ENCODE measurements at places on chromosomes 6 and 20.

GRCh38 chr6:3280866-3281465, 22.2 kb downstream of the PSMG4 start:
- no peak for DNase-seq

- DNase-seq: no peak
Measured at GRCh38 chr6:148565930-148566663, 180.7 kb upstream of the UST start.

- DNase-seq: no peak
Measured at GRCh38 chr6:5138995-5139827, 54.1 kb downstream of the PPP1R3G start.

- no peak for DNase-seq
Measured at GRCh38 chr6:9208966-9209365, 773.6 kb upstream of the SLC35B3 start.

DNA sequence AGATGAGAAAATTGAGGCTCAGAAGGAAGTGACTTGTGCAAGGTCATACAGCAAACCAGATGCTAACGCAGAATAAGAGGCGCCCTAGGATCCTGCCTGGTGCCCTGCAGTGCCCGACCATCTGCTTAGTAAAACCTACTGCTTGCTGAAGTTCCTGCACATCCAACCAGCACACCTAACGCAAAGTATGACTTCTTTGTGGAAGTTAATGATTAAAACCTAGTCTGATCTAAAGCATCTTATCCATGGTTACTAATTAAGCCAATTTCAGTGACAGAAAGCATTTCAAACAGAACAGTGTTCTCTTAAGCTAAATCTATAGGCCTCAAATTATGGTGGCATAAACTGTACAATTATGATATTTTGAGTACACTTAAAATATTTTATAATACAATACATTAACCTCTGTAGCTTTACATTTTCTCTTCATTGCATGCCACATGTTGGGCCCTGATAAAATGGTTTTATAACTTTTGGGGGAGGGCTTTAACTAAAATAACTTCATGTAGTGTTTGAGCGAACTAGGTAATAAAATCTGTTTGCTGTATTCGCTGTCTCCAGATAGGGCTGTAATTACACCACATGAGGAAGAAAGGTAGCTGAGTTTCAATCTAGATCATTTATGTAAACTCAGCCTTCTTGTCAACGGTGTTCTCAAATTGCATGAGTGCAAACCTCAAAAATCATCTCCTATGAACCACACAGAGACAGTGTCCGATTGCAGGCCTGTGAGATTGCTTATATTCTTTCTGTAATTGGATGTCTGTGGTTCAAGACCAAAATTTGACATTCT, 37.5 kb upstream of the BEND3 start:
- no peak for DNase-seq

DNA sequence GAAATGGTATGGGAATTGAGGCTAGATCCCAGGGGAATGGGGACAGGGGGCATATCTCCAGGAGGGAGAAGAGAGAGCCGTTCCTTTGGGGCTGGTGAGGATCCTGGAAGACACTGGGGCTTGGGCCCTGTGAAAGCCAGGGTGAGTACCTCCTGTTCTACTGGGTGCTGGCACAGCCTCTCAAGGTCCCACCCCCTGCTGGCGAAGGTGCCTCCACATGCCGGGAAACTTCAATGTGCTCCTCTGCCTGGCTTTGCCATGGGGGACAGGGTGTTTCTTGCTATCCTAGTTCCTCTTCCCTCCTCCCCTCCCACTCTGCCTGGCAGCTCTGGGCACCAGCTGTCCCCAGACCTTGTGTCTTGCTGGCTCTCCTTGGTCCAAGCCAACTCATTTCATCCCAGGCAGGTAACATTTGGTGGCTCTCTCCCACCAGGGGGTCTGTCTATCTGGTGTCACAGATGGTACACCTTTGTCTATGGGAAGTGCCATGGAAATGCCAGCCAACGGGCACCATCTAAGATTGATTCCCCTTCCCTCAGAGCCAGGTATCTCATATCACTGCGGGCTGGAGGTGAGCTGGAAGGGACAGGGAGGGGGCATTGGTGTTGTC, 56.8 kb downstream of the MDGA1 start:
- no peak for DNase-seq

DNA sequence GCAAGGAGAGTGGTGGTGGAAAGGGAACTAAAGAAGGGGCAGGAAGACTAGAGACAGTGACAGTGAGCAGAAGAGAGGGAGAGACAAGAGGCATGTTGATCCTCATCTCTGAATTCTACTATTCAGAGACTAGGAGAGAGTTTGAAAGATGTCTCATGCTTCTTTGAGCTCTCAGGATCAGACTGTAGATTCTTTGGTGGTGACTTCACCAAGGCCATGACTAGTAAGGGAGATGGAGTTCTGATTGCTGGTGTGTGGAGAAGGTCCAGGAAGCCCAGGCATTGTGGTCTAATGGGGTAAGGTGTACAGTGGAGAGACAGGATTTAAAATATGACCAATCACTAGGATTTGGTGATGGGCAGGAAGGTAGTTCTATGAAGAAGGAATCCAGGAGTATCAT, 713 bp downstream of the WFDC9 start:
- no peak for DNase-seq

GRCh38 chr6:139568151-139568955, 193.9 kb upstream of the CITED2 start:
- no peak for DNase-seq

- no peak for DNase-seq
Measured at GRCh38 chr20:433300-433975, 25.3 kb downstream of the RBCK1 start.

DNA sequence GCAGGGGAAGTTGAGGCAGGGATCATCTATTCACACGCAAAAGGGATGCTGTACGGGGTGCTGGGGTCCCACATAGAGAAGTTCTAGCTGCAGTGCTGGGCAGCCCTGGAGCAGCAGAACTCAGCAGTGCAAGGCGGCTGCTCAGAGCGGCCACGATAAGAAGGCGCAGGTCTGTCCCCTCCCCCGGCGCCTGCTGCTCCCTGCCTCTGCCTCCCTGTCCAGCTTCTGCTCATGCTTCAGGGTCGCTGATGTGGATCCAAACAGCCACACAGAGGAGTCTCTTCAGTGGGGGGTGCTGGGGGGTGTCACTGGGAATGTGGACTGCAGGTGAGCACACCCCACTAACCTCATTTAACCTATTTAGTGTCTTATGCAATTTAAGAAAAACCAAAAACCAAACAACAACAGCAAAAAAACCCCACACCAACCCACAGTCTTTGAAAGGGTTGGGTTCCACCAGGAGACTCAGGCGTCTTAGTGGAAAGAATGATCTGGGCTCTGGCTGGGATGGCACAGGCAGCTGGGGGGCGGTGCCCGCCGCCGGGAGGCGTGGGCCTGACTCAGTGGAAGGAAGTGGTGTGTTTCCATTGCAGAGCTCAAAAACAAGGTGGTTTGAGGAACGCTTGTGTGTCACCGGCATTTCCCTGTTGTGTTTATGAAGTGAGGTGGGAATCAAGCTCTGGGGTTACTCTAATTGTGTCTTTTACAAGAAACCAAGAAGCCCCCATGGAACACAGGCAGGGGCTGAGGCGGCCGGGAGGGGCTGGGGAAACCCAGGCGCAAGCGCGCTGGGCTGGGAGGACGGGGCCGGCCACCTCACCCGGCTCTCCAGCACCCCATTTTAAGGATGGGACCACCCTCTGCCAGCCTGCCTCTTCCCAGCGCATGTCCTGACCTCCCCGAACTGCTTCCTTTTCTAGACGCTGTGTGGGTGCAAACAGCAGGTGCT, 55.1 kb downstream of the IRF4 start:
- no peak for DNase-seq

GRCh38 chr20:61736751-61737310, 328.9 kb downstream of the TAF4 start:
- DNase-seq: no peak

GRCh38 chr6:72619883-72620696, 1.8 kb upstream of the KCNQ5 start:
- no peak for DNase-seq

- DNase-seq: no peak
Measured at GRCh38 chr6:37919417-37920157, 100.1 kb downstream of the ZFAND3 start.

DNA sequence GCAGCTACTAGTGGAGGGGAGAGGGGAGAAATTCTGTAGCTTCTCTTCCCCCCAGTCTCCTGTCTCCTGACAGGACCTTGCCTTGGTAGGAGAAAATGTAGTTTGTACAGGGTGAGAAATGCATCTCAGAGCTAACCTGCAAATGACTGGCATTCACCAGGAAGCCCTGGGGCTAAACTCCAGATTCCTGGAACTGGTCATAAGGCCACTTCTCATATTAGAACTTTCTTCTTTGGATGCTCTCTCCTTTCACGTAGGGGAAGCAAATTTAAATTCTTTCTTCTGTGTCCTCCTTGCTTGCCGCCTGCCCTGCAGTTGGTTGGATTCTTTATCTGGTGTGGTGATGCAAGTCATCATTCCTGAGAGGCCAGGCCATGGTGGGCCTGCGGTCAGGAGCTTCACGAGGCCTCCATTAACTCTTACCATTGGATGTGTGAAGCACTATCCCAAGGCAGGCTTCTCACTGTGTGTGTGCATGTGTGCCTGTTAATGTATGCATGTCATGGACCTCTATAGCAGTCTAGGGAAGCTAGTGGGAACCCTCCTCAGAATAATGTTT, 182.0 kb downstream of the PHF3 start:
- no peak for DNase-seq

GRCh38 chr20:45138561-45139300, 14.5 kb upstream of the WFDC12 start:
- no peak for DNase-seq

DNA sequence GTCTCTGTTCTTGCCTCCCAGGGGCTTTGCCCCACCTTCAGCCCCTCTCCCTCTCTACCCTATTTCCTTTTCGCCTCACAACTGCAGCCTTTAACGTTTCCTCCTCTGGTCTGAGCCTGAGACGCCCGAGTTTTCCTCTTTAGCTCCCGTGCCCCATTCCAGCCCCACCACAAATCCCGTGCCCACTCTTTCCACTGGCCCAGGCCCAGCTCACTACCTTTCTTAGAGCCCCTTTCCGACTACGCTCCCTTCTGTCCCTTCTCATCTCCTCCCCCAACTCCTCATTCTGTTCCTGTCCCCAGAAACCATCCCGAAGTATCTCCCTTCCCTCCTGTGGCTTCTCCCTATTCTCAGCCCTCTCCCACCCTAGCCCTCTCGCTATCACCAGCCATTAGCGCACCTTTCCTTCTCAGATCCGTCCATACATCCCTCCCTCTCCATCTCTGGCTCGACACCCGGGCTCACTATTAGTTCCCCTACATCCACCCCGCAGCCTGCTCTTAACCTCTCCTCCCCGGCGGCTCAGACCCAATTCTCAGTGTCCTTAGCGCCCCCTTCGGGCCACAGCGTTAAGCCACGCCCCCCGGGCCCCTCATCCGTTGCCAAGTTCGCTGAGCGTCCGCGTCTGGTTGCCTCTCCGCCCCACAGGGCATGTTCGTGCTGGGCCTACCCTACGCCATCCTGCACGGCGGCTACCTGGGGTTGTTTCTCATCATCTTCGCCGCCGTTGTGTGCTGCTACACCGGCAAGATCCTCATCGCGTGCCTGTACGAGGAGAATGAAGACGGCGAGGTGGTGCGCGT, 2.7 kb downstream of the SLC32A1 start:
- no peak for DNase-seq

GRCh38 chr6:128099571-128100197, 198.8 kb upstream of the THEMIS start:
- no peak for DNase-seq

DNA sequence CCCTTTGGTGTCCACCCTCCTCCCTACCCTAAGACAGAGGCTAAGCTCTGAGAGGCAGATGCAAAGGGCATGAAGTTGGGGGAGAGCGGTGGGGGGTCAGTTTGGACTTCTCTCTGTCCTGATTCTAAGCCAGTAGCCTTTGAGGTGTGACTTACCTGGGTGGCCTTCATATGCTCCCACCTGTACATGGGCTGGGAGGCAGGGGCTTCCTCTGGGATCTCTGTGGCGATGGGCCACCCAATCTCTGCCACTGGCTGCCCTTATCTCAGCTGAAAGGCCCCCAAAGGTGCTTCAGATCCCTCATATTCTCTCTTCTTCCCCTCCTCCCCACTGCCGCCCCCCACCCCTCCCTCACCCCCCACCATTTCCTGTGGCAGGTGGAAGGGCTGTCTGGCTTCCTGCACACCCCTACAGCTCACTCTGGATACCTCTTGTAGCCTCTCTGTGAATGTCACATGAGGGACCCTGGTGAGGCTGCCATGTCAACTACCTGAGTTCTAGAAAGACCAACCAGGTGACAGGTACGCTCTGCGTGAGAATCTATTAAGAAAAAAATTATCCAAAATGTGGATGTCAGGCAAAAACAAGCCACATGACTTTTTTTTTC, 34.0 kb downstream of the PNLDC1 start:
- DNase-seq: no peak

GRCh38 chr6:145485288-145485687, 250.0 kb downstream of the EPM2A start:
- DNase-seq: no peak

GRCh38 chr20:5164645-5165625, 38.1 kb downstream of the CDS2 start:
- DNase-seq: no peak

- DNase-seq: no peak
Measured at GRCh38 chr6:158567871-158568401, 8.0 kb downstream of the TMEM181 start.

DNA sequence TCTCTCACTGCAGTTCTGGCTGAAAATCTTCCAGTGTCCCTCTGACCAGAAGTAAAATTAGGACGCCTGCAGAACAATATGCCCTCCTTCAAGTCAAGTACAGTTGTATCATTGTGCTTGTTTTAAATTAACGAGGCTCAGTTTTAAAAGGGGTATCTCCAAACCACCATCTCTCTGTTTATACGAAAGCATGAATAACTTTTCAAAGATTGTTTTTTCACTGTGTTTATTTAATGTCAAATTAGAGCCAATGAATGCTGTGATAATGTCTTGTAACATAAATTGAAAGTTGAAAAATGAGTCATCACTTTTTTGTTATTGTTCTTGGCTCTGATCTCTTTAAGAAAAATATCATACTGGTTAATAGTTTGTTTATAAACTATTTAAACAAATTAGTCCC, 230.7 kb upstream of the THEMIS start:
- DNase-seq: peak; percentile 18

DNA sequence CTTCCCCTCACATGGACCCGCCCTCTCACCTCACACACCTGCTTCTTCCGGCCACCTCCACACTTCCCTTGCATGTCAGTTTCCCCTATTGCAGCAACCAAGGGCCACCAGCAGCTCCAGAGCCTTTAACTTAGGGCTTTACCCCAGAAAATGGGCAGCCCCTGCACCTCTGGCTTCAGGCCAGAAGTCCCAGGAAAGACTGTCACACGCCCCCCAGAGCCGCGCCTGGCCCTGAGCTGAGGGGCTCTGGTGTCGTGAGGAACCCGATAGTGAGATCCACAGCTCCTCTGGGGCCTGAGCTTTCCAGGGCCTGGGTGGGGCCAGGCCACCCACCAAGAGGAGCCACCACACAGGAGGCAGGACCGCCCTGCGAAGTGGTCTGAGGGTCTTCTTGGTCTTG, 182.4 kb downstream of the DLL1 start:
- DNase-seq: no peak

- no peak for DNase-seq
Measured at GRCh38 chr6:78810146-78810545, 57.2 kb upstream of the IRAK1BP1 start.
